ENCODE measurements at places on chromosomes 7 and 10. TPM values are rescaled to one million over a fixed set of nuclear protein-coding genes. Genes with fewer than 3 reads are reported as not detected.

DNA sequence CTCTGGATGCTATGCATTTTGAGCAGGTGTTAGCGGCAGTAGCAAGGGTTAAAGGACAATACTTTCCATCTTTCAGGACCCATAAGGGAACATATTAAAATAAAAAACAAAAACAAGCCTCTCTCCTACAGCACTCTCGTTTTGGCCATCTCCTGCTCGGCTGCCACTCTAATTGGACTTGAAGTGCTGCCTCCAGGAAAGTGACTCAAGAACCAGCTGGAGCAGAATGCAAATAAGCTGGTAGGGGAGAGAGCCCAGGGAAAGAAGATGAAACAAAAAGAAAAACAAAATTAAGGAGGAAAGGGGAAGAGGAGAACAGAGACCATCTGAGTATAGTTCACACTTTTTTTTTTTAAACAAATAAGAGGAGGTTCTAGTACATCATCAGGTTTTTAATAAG is 65.6 kb downstream of the HBP1 start:
- no peak for DNase-seq

DNA sequence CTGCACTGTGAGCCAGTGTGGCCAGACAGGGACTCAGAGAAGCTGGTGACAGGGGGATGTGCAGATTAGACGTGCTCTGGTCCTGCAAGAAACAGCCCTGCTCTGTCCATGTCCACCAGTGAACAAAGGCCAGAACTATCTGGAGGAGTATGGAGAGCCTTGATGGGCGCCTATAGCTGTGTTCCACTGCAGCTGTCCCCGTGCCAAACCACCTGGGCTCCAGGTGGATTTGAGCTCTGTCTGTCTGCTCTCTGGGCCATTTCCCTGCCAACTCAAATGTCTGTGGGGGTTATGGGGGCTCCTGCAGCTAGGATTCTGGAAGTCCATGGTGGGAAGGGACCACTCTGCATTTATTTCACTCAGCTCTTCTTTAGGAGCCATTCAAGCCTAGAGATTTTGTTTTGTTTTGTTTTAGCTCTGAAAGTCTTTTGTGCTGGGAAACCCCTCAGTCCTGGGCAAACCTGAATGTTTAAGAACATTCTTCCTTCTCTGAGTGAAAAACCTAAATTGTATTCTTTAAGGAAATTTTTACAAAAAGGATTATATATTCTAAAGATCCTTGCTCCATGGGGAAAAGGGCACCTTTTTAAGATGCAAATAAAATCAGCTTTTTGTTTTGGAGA is 1039.5 kb upstream of the SORCS1 start:
- no peak for DNase-seq

GRCh38 chr10:35611750-35612149 is 6.6 kb downstream of the GJD4 start:
- no peak for DNase-seq

DNA sequence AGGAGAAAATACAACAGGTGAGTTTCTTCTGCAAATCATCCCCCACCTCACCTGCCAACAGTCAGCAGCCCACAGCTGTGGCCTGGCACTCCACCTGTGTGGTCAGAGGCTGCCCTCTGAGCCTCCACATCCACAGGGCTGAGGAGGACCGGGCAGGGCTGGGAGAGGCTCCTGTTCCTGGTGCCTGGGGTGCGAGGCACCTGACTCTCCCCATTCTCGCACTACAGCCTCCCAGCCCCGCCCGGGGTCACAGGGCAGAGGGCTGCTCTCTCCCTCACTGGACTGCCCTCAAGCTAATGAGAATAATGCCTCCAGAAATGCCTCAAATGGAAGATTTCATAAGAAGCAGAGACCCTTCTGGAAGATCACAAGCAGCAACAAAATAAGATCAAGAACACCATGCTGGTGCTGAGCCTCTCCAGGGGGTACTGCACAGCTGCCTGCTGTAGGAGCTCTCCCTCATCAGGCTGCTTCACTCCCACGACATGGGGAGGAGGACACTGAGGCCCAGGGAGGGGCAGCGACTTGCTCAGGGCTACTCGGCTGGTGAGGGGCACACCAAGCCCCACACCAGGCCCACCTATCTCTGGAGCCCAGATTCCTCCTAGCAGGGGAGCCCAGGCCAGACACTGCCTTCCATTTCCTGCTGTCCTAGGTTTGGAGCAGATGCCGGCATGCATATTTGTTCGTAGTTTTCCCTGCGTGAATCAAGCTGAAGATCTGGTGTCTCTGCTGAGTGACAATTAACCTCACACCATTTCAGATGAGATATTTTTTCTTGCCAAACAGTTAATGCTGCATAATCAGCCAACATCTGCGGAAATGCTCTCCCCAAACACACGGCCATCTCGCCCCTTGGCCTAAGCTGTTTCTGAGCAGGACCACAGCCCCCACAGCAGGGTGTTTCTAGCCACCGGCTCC is 76.5 kb downstream of the FAM53B start:
- no peak for DNase-seq

DNA sequence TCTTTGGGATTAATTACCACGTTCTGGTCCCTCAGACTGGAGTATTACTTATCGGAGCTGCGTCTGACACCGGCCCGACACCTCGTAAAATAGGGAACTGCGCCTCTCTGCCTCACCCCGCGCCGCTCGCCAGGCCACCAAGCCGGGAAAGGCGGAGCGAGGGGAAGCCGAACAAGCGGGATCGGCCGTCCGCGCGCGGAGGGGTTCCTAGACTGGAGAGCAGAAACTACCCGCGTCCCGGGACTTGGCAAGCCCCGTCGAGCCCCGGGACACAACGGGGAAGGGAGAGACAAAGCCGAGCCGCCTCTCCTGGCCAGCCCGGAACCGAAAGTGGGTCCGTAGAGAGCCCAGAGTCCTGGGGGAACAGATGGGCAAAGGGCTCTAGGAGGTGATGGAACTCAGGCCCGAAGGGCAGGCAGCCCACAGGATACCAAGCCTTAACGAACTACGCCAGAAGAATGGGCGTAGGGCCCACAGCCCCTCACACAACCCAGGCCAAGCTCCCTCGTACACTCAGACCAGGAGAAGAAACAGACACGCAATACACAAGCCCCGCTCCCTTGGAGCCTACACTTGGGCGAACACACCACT is 6.5 kb downstream of the LBX1 start:
- no peak for DNase-seq

DNA sequence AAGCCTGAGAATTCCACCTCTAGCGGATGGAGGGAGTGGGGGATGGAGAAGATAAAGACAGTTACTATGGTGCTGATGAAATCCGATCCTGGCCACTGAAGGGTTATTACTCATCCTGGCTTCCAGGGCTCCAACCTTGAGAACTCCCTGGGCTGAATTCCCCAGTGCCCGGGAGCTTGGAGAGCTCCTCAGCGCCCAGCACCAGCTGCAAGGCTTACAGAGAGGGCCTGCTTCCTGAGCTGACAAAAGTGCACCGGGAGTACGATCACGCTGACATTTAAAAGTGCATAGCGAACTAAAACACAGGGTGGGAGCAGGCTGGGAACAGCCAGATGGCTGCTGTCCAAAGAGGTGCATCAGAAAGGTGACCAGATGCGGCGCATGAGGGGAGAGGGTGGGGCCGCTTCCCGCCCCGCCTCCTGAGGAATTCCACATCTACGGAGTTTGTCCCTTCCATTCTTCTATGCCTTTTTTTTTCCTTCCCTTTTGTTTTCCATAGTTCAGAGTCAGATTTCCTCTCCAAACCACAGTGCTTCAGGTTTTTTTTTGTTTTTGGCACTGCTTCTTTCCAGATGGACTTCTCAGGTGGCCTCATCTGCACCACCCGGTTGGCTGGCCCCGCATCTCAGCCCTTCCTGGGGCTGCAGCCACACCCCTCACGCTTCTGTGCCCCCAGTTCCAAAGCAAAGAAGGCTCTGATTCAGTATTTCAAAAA is 62.4 kb upstream of the MKRN1 start:
- DNase-seq = no peak

DNA sequence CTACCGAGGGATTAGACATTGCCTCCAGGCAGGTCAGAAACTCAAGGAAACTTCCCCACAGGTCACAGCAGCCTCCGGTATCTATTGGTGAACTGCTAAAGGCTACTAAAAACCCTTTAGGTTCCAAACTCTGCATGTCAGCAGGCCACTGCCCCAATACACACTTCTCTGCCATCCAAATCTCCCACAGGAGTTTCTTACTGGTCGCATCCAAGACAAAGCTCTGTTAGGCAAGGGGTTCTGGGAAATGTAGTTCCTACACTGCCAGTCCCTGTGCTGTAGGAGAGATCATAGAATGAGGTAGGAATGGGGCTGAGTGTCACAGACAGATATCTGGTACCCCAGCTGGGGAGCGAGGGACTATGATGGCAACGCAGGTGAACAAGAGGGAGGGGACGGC is 757.0 kb upstream of the C7orf33 start:
- no peak for DNase-seq

DNA sequence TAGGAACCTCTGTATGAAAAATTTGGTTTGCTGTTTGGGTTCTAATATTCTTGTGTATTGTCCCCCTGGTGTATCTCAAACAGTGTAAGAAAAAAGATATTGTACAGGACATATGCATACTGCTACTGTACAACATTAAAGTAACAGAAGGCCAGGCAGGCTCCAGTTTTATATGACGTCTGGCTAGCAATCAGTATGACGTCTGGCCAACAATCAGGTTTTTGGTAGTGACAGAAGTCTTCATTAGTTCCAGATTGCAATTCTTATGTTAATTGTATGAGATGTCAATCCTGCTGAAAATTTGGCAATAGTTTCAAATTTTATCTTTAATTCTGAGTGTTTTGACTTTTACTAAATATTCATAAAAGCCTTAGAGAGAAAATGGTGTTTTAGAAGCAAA is 67.9 kb upstream of the KCND2 start:
- no peak for DNase-seq

GRCh38 chr7:106573125-106573663 is 87.8 kb downstream of the CCDC71L start:
- no peak for DNase-seq

The ZNF503 gene
- 10.9 TPM for total RNA-seq

The MSS51 gene
- 2.6 TPM for total RNA-seq

Data from breast epithelium (tissue), 4 donors.